ENCODE measurements at places on chromosomes 1 and 21.
A peak's percentile ranks its signal among the peaks of the same experiment; 100 is the strongest.

- no peak for DNase-seq
These were observed 37.5 kb upstream of the RD3 start for GRCh38 chr1:211529453-211529852.

- DNase-seq, result no peak
These were observed 156.5 kb upstream of the ZNHIT6 start for GRCh38 chr1:85864727-85865126.

- peak; percentile 70 for DNase-seq
These were observed 161.2 kb downstream of the RUNX1 start for GRCh38 chr21:34887725-34888568.

GRCh38 chr1:172704001-172704400 lies 45.1 kb downstream of the FASLG start:
- no peak for DNase-seq

- DNase-seq, result no peak
These were observed 16.1 kb downstream of the LAMC1 start for GRCh38 chr1:183039330-183039729.

DNA sequence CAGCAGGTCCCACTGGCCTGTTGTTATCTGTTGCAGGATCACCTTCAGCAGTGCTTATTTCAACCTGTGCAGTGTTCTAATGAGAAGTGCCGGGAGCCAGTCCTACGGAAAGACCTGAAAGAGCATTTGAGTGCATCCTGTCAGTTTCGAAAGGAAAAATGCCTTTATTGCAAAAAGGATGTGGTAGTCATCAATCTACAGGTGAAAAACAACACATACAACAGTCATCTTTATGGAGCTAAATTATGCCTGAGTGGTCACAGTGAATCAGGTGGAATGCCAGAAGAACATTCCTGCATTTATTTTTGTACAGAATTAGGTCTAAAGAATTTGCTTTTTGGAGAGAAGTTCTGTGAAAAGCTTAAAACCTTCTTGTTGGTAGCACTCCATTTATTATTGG lies 33.2 kb downstream of the TRAF5 start:
- no peak for DNase-seq
